Dermis blood vessel endothelial cell (primary cell): ENCODE measurements at places on chromosomes 6 and 20. TPM values are rescaled to one million over a fixed set of nuclear protein-coding genes. Genes with fewer than 3 reads are reported as not detected.

The CLPSL1 gene
- total RNA-seq, result not detected in 2 replicates

The HDGFL1 gene
- not detected in 2 replicates for total RNA-seq

The KCTD20 gene
- total RNA-seq, result 96.7 and 127 TPM in 2 replicates

The ERVFRD-1 gene
- total RNA-seq, result under 0.01 and 0.05 TPM in 2 replicates

The KHDC1L gene
- not detected in 2 replicates for total RNA-seq

The TUBB1 gene
- total RNA-seq, result not detected in 2 replicates

The CRIP3 gene
- 0.34 TPM in 1 of 2 replicates, not detected in the other for total RNA-seq

The FAM50B gene
- 8.6 and 10.0 TPM in 2 replicates for total RNA-seq

The CHMP4B gene
- total RNA-seq, result 58.2 and 58.8 TPM in 2 replicates

The HLA-DRB5 gene
- not detected in 2 replicates for total RNA-seq

The DEFB110 gene
- total RNA-seq, result not detected in 2 replicates

The LINC00237 gene
- total RNA-seq, result not detected in 2 replicates

The WDR46 gene
- total RNA-seq, result 65.9 and 75.4 TPM in 2 replicates

The PDE7B gene
- 26.6 and 58.5 TPM in 2 replicates for total RNA-seq

The RIOK1 gene
- total RNA-seq, result 15.6 and 19.9 TPM in 2 replicates

The CAGE1 gene
- under 0.01 TPM in 1 of 2 replicates, not detected in the other for total RNA-seq

The TBX18 gene
- 0.68 and 1.7 TPM in 2 replicates for total RNA-seq

The CDKN1A gene
- 141 and 189 TPM in 2 replicates for total RNA-seq

The TSHZ2 gene
- total RNA-seq, result 1.5 and 1.9 TPM in 2 replicates

The COL9A1 gene
- total RNA-seq, result not detected in 2 replicates

The PM20D2 gene
- 5.1 and 7.0 TPM in 2 replicates for total RNA-seq

The SLC2A10 gene
- 16.0 and 16.7 TPM in 2 replicates for total RNA-seq

The SNX3 gene
- 212 and 228 TPM in 2 replicates for total RNA-seq

The FRK gene
- 0.05 and 0.17 TPM in 2 replicates for total RNA-seq
